NCI-H69 (cell line): ENCODE measurements at places on chromosomes 11 and 22.
A peak's percentile ranks its signal among the peaks of the same experiment; 100 is the strongest.

DNA sequence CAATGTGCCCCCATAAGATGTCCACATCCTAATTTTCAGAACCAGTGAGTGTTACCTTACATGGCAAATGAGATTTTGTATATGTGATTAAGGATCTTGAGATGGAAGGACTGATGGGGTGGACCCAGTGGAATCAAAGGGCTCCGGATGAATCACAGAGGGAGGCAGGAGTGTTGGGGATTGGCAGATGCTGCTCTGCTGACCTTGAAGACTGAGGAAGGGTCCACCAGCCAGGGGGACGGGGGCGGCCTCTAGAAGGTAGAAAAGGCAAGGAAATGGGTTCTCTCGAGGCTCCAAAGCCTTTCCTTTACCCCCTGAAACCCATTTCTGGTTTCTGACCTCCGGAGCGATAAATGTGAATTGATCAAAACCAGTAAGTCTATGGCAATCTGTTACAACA is 18.8 kb downstream of the TMEM218 start:
- no peak for DNase-seq

DNA sequence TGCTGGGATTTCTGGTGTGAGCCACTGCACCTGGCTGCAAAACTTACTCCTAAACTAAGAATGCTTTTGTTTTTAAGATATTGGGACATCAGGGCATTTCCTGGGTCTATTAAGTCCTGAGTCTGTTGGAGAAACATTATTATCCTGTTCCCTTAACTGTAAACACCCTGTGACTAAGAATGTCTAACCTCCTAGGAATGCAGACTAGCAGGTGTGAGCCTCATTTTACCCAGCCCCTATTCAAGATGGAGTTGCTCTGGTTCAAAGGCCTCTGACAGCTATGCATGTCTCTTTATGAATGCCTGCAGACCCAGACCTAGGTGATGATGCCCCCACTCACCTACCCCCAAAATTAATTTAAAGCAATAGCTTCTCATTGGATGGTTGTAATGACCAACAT is 46.2 kb downstream of the DEPDC5 start:
- no peak for DNase-seq

- DNase-seq: no peak
These were observed 2.6 kb downstream of the ANO1 start for GRCh38 chr11:70080763-70081162.

DNA sequence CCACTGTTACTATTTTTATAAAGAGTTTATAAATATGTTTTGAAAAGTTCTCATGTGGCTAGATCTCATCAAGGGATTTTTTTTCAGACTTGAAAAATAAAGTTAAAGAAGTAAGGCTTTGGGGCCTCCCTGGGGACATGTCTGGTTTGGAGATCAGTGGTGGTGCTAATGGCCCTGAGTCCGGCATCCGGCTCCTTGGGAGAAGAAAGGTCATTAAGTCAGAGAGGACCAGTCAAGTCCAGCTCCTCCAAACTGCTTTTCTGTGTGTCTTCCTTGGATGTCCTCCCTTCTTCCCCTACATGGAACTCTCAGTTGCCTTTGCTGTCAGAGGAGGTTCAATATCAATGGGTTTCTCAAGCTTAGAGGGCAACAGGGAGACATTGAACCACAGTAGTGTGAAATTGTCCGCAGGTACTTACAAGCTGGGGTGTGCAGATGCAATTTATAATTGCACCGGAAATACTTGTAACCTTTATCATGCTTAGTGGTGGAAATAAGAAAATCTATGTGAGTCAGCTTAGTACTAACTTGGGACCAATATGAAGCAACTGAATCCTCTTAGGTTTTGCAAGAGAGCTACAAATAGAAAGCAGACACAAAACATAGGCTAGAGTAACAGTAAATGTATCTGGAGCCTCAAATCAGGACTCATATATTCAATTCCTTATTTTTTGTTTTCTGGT is 144.3 kb downstream of the TEAD1 start:
- DNase-seq: no peak

DNA sequence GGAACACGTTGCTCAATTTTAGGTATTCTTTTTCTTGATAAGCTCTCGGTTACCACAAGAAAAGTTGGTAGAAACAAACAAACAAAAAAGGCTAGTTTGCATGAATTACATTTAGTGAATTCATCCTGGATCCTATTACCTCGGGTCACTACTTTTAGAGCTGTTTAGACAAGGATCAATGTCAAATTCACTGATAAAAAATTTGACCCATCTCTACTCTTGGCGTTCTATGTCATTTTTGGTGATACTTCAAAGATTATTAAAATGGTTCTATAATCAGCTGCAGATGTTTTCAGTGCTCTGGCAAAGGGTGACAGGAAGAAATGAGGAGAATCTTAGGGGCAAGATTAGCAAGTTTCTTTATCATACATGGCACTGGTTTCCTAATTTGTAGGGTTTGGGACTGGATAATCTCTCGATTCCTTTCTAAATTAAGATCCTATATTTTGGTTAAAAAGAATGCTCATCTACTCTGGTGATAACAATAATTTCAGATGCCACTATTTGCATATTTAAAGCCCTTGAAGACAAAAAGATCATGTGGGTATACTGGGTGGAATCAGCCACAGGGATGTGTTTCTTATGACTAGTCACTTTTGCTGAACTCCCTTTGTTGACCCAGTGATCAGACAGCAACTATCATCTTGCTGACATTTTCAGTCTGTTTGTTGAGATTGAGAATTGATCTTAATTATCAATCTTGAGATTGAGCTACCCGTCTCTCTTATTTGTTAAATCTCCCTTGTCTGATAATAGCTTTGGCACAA is 442.9 kb downstream of the AASDHPPT start:
- no peak for DNase-seq

- DNase-seq: peak; percentile 64
These were observed 101.1 kb upstream of the SLC22A12 start for GRCh38 chr11:64489831-64490441.

GRCh38 chr11:85913513-85913912 is 58.3 kb downstream of the CCDC83 start:
- no peak for DNase-seq

- DNase-seq: peak; percentile 99
These were observed 21.7 kb downstream of the FAM168A start for GRCh38 chr11:73576185-73576614.

- DNase-seq: no peak
These were observed 234.1 kb downstream of the BUD13 start for GRCh38 chr11:116538677-116539076.

- DNase-seq: no peak
These were observed 612.6 kb downstream of the TBC1D22A start for GRCh38 chr22:47374901-47375575.

- DNase-seq: peak; percentile 60
These were observed 31.2 kb downstream of the IL18 start for GRCh38 chr11:112132737-112133136.

DNA sequence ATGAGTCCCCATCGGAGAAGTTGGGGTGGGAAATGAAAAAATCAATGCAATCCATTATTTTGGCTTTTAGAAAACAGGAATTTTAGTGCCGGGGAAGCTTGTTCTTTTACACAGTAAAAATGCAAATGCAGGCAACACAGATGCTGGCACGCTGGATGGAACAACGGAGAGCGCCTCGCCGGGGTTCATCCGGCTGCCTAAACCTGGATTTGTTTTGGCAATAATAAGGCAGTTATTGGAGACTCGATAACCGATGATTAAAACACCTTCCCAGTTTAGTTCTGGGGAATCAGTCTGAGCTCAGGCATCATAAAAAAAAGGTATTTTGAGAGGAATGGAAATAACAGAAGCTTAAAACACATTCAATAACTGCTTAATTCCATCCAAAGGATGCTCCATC is 2.9 kb downstream of the DSCAML1 start:
- DNase-seq: no peak

GRCh38 chr11:83292709-83293456 is 6.7 kb upstream of the CCDC90B start:
- DNase-seq: peak; percentile 86

DNA sequence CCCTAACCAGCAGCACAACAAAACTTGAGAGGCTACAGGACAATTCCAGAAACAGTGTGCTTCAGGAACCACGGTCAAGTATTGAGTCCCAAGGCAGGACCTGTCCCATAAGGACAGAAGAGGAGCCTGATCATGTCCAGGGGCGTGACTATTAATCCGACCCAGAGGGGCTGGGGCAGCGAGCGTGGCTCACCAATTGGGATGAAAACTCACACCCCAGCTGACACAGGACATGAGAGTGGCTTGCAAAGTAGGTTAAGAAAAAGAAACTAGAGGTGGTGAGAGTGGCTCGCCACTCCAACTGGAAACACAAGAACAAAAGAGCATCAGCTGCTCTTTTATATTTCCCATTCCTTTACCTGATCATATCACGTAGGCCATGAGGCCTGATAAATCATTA is 16.0 kb upstream of the FEZ1 start:
- DNase-seq: no peak

GRCh38 chr11:57057561-57057960 is 68.8 kb downstream of the OR5AK2 start:
- DNase-seq: no peak

- no peak for DNase-seq
These were observed 394.4 kb downstream of the INSC start for GRCh38 chr11:15509082-15509481.

DNA sequence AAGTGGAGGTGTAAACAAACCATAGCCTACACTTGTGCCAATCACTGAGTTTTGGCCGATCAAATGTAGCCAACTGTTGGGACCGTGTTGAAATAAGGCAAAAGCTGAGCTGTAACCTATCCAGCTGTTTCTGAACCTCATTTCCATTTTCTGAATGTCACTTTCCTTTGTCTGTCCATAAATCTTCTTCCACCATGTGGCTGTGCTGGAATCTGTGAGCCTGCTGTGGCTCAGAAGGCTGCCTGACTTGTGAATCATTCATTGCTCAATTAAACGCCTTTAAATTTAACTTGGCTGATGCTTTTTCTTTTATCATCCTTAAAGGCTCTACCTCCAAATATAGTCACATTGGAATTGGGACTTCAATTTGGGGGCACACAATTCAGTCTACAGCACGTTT is 203.1 kb upstream of the MPPED2 start:
- DNase-seq: no peak

GRCh38 chr11:84899740-84900139 is 727.4 kb downstream of the DLG2 start:
- no peak for DNase-seq

- peak; percentile 19 for DNase-seq
These were observed 98.0 kb upstream of the SOX6 start for GRCh38 chr11:16454289-16454863.

DNA sequence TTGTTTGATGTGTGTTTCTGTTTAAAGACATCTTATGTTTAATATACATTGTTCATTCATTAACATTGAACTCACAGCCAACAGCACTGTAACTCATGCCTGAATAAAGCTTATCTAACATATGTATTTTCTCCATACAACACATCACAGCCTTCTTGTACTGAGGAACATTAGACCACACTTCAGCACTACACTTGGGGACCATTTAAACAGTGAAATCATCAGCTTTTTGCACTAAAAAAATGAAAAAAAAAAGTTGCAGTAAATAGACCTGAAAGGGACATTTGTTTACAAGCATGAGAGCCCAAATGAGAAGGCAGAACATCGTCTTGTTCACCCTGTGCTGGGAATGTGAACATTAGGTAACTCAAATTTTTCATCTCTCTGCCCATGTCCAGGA is 15.3 kb upstream of the TPP1 start:
- DNase-seq: no peak

DNA sequence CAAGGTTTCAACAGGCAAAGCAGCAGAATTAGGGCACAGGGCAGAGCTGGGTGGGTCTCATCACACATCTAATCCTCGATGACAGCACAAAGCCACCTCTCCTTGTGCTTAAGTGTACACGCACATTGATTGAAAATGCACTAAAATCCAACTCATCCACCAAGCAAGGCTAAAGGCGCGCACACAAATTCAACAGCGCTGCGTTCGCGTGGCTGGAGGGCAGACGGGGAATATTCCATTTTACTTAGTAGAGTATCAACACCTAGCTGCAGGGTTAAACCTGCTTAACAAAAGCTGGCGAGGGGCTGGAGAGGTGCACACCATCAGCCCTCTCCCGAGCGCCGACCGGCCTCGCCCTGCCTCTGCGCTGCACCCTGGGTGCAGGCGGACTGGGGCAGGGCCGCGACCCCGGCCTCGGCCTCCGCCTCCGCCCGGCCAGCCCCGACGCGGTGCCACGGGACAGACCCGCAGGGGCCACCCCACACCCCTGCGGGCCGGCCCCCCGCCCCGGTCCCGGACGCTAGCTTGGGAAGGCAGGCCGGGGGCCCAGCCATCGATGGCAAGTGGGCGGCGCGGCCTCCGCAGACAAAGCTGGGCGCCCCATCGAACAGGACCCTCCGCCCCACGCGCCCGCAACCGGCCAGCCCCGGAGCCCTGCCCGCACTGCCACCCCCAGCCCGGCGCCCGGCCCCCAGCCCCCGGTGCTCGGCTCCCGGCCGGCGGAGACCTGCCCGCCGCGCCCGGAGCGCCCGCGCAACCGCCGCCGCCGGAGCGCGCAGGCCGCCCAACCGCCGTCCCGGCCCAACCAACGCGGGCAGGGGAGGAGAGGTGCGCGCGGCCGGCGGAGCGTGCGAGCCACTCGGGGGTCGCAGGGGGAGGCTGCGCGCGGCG is 929 bp downstream of the PRDM10 start:
- DNase-seq: peak; percentile 75

- no peak for DNase-seq
These were observed 13.8 kb upstream of the KAT5 start for GRCh38 chr11:65698205-65698604.

DNA sequence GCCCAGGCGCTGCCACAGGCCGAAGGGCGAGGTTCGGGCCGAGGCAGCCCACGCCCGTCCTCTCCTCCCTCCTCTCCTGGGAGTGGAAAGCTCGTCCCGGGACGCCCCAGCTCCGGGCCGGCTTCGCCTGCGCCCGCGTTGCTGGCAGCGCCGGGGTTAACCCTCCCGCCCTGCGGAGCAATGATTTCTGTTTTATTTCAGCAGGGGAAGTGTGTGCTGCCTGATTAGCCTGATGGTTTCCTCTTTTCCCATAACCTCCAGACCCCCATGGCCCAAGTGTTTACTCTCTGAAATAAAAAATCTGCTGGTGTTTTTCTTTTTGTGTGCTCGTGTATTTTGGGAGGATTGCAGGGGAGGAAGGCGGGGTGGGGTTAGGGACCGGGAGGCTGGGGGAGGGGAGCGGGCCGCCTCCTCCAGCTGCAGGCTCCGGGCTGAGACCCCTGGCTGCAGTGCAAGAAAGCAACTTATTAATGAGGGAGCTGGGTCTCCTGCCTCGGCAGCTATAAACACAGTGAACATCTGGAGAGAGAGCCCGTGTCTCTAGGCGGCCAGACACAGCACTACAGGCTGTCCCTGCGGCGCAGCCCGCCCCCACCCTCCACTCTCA is 38.6 kb downstream of the ETS1 start:
- DNase-seq: no peak

DNA sequence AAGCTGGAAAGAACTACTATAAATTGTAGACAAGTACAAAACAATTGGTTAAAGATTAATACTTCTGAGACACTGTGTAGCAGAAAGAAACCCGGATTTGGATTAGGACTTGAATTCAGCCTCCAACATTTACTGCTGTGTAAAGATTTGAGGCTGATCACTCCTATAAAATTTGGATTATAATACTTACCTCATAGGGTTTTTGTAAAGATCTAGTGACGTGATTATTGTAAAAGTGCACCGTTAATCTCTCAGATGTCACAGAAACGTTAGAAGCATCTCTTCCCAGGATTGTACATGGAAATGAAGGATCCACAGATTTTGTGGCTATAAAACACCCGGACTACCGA is 323 bp upstream of the HIKESHI start:
- DNase-seq: no peak
